ENCODE measurements at places on chromosomes 12 and 14.
A peak's percentile ranks its signal among the peaks of the same experiment; 100 is the strongest.

- H3K36me3 ChIP-seq: no peaks in the 10 kb centered on the region
- peaks cover 14% of the 10 kb centered on the region for H3K4me1 ChIP-seq
- H3K27me3 ChIP-seq: no peaks in the 10 kb centered on the region
These were observed 45.5 kb downstream of the EML1 start for GRCh38 chr14:99838639-99839134.

GRCh38 chr14:101707863-101708620, 53.5 kb upstream of the PPP2R5C start:
- no peak for DNase-seq
- peaks cover 18% of the 10 kb centered on the region for H3K27me3 ChIP-seq
- H3K4me1 ChIP-seq: peaks cover 16% of the 10 kb centered on the region
- no peak overlapping the region for H3K27ac ChIP-seq
- H3K36me3 ChIP-seq: no peaks in the 10 kb centered on the region

- no peak for DNase-seq
- peaks cover 93% of the 10 kb centered on the region for H3K4me1 ChIP-seq
- H3K36me3 ChIP-seq: peaks cover 5% of the 10 kb centered on the region
- no peaks in the 10 kb centered on the region for H3K27me3 ChIP-seq
- H3K27ac ChIP-seq: peak overlapping the region; percentile 92
These were observed 244.2 kb downstream of the CACNA1C start for GRCh38 chr12:2297004-2297403.

DNA sequence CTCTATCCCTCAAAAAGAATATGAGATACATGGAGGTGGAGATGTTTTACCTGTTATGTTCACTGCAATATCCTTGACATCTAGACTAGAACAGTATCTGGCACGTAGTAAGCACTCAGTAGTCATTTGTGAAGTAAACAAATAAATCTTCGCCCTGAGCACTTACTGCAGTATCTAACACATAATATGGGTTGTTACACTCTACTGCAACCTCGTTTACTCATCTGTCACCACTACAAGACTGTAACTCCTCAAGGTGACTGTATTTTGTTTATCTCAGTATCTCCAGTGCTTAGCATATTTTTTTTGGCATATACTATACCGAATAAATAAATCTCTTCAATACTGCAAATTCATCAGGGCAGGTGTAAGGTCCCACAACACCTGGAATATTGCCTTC, 66.1 kb downstream of the WASHC3 start:
- peaks cover 34% of the 10 kb centered on the region for H3K27me3 ChIP-seq

DNA sequence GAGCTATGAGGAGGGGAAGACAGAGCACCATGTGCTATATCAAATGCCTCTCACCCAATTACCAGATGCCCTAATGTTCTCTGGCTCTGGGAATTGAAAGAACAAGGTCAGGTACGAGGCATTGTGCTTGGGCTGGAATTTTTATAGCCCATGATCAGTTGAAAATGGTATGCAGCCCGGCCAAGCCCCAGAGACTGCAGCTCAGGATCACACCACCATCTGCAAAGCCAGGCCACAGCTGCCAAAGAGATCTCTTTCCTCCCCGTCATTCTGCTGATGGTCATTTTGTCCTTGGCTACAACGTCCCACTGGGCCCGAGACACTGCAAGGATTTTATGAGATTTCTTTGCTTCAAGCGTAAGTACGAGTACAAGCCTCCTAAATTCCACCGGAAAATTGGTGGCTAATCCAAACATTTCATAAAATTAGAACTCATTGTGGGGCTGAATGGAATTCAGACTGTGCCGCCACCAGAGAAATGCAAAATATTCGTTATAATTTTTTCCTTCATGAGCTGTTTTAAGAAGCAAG, 15.1 kb downstream of the NUAK1 start:
- peak overlapping the region; percentile 89 for H3K27ac ChIP-seq
- DNase-seq: no peak
- peaks cover 75% of the 10 kb centered on the region for H3K4me1 ChIP-seq
- H3K27me3 ChIP-seq: no peaks in the 10 kb centered on the region

DNA sequence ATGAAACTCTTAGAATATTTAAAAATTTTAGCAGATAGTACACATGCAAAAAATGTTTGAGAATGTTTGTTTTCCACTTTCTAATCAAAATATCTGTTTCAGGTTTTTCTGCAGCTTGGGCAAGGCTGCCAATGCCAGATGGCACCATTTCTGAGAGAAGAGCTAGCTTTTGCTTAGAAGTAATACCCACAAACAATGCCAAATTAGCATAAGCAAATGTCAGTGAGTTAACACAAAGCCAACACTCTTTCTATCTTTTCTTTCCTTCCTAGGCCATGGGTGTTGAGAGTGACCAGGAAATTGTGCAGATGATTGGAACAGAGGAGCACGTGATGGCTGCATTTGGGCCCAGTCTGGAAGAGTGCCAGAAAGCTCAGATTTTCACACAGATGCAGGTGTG, 35.2 kb downstream of the POLR3B start:
- no peaks in the 10 kb centered on the region for H3K4me1 ChIP-seq
- no peak overlapping the region for H3K4me3 ChIP-seq
- no peak for DNase-seq
- H3K36me3 ChIP-seq: peaks cover 42% of the 10 kb centered on the region

DNA sequence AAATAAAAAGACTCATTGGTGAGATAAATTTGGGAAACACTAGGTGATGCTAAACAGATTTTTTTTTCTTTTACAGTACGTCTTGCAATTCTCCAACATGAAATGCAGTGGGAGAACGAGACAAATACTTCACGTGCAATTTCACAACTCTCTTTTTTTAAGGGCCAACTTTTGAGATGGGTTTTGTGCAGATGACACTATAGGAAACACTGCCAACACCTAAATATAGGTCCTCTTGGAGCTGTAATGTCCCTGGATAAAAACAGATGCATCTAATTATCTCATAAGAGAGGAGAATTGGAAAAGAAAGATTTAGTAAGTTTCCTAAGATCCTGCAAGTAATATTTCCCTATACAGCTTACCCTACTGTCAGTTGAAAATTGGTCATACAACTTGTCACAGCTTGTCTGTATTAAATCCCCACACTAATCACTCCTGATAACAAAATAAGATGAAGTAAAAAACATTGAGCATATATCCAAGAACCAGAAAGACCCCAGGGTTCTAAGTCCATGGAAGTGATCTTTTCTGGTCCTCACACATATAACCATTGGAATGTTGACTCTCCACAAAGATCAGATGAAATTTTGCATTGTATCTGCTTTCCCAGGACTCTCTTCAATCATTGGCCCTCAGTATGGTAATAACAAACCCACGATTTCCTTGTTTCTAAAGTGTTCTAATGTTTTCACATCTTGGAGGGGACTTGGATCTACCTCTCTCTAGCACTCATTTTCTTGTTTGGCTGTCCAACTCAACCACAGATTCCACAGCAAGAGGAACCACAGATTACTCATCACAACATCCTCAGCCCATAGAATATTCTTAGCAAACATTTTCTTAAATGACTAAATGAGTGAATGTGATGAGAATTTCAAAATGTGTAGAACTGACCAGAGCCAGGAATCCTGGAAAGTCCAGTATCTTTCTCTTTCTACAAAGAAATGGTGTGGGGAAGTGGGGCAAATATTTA, 769.4 kb upstream of the USP15 start:
- DNase-seq: no peak
- H3K4me1 ChIP-seq: no peaks in the 10 kb centered on the region
- no peak overlapping the region for H3K27ac ChIP-seq
- H3K27me3 ChIP-seq: no peaks in the 10 kb centered on the region
- no peak overlapping the region for H3K4me3 ChIP-seq

GRCh38 chr14:68459480-68460136, 333.3 kb downstream of the ZFP36L1 start:
- H3K27me3 ChIP-seq: no peaks in the 10 kb centered on the region
- no peak for DNase-seq
- peaks cover 2% of the 10 kb centered on the region for H3K36me3 ChIP-seq
- no peak overlapping the region for H3K4me3 ChIP-seq

- H3K27me3 ChIP-seq: no peaks in the 10 kb centered on the region
- no peaks in the 10 kb centered on the region for H3K4me1 ChIP-seq
- no peak for DNase-seq
These were observed 1119.7 kb downstream of the VRK1 start for GRCh38 chr14:97916669-97917568.

- H3K27me3 ChIP-seq: peaks cover 6% of the 10 kb centered on the region
- H3K4me1 ChIP-seq: no peaks in the 10 kb centered on the region
- DNase-seq: no peak
- H3K36me3 ChIP-seq: no peaks in the 10 kb centered on the region
These were observed 123.5 kb downstream of the PTPRR start for GRCh38 chr12:70796989-70797388.

- H3K36me3 ChIP-seq: peaks cover 2% of the 10 kb centered on the region
- no peaks in the 10 kb centered on the region for H3K27me3 ChIP-seq
These were observed 59.8 kb upstream of the C12orf71 start for GRCh38 chr12:27142101-27142721.

DNA sequence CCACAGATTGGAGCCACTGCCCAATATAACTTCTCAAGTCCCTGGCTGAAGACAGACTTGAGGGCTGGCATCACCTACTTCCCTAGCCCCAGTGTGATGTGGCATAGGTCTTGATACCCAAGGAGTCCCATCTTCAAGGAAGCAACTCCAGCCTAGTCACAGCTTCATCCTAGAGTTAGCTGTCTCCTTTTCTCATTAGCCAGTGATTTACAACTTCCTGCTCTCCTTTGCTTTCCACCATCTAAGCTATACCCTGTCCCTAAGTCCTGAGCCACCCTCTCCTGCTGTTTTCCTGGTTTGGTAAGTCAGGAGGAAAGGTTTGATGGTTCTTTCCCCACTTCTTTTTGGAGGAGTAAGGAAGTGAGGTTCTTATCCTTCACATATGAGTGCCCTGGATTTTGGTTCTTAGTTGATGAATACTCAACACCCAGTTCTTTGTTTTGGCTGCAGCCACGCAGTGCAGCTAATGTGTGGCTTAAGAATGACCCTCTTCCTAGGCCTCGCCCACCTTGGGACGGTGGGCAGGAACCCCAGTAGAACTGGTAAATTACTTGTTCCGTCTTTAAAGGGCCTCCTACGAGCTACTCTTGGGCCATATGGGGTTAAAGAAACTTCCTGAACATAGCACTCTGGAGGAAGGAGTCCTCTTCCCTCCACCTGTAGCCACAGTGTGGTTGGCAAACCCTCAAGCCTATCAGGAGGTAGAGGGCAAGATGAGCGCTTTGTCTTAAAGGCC, 3.9 kb upstream of the GPX2 start:
- H3K27ac ChIP-seq: no peak overlapping the region
- H3K27me3 ChIP-seq: no peaks in the 10 kb centered on the region
- H3K4me1 ChIP-seq: no peaks in the 10 kb centered on the region
- no peak overlapping the region for H3K4me3 ChIP-seq
- no peak for DNase-seq
- peaks cover 18% of the 10 kb centered on the region for H3K36me3 ChIP-seq

GRCh38 chr12:31297572-31298514, 28.1 kb downstream of the SINHCAF start:
- no peak overlapping the region for H3K4me3 ChIP-seq
- H3K36me3 ChIP-seq: peaks cover 31% of the 10 kb centered on the region
- peaks cover 7% of the 10 kb centered on the region for H3K4me1 ChIP-seq
- no peak for DNase-seq
- H3K27ac ChIP-seq: no peak overlapping the region

- H3K36me3 ChIP-seq: peaks cover 7% of the 10 kb centered on the region
- no peak for DNase-seq
- no peaks in the 10 kb centered on the region for H3K4me1 ChIP-seq
- H3K4me3 ChIP-seq: no peak overlapping the region
- no peaks in the 10 kb centered on the region for H3K27me3 ChIP-seq
These were observed 329.8 kb downstream of the MED13L start for GRCh38 chr12:115947696-115948062.

- peaks cover 30% of the 10 kb centered on the region for H3K4me1 ChIP-seq
- H3K27me3 ChIP-seq: no peaks in the 10 kb centered on the region
- peaks cover 23% of the 10 kb centered on the region for H3K36me3 ChIP-seq
These were observed 8.4 kb upstream of the ITGB7 start for GRCh38 chr12:53215497-53215896.

- H3K27me3 ChIP-seq: peaks cover 4% of the 10 kb centered on the region
- peaks cover 2% of the 10 kb centered on the region for H3K36me3 ChIP-seq
- H3K27ac ChIP-seq: no peak overlapping the region
- no peak overlapping the region for H3K4me3 ChIP-seq
- DNase-seq: no peak
These were observed 96.7 kb downstream of the CHST11 start for GRCh38 chr12:104553421-104553820.

GRCh38 chr14:63322897-63323573, 4.3 kb upstream of the GPHB5 start:
- H3K4me3 ChIP-seq: no peak overlapping the region
- no peaks in the 10 kb centered on the region for H3K36me3 ChIP-seq
- no peak overlapping the region for H3K27ac ChIP-seq
- peaks cover 25% of the 10 kb centered on the region for H3K27me3 ChIP-seq
- DNase-seq: no peak

DNA sequence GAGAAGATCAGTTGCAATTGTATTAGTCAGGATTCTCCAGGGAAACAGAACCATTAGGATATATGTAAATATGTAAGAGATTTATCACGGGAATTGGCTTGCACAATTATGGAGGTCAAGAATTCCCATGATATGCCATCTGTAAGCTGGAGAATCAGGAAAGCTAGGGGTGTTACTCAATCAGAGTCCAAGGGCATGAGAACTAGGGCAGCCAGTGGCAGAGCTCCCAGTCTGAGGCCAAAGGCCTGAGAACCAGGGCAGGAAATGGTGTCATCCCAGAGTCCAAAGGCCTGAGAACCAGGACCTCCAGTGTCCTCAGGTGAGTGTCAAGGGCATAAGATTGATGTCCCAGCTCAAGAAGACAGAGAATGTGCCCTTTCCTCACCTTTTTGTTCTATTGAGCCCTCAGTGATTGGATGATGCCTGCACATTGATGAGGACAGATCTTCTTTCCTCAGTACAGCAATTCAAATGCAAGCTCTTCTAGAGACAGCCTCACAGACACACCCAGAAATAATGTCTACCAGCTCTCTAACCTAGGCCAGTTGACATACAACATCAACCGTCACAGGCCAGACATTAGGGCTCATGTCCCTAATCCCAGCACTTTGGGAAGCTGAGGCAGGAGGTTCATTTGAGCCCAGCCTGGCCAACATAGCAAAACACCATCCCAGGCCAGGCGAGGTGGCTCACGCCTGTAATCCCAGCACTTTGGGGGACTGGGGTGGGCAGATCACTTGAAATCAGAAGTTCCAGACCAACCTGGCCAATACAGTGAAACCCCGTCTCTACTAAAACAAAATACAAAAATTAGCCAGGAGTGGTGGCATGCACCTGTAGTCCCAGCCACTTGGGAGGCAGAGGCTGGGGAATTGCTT, 34.9 kb upstream of the ZNF740 start:
- H3K4me1 ChIP-seq: peaks cover 2% of the 10 kb centered on the region
- H3K27me3 ChIP-seq: peaks cover 7% of the 10 kb centered on the region
- H3K36me3 ChIP-seq: no peaks in the 10 kb centered on the region

- H3K27ac ChIP-seq: peak overlapping the region; percentile 48
- H3K4me3 ChIP-seq: peak overlapping the region; percentile 20
- H3K27me3 ChIP-seq: no peaks in the 10 kb centered on the region
These were observed 29.7 kb downstream of the KTN1 start for GRCh38 chr14:55609681-55610080.

- no peaks in the 10 kb centered on the region for H3K4me1 ChIP-seq
- H3K36me3 ChIP-seq: no peaks in the 10 kb centered on the region
- no peaks in the 10 kb centered on the region for H3K27me3 ChIP-seq
- no peak for DNase-seq
These were observed 39.7 kb upstream of the KICS2 start for GRCh38 chr12:64261813-64262212.

GRCh38 chr12:78726854-78727253, 137.7 kb upstream of the SYT1 start:
- H3K27me3 ChIP-seq: peaks cover 4% of the 10 kb centered on the region
- no peak for DNase-seq
- H3K27ac ChIP-seq: no peak overlapping the region
- no peaks in the 10 kb centered on the region for H3K36me3 ChIP-seq

Measured in osteocyte (in vitro differentiated cells).